ENCODE measurements at places on chromosomes 4 and X.

DNA sequence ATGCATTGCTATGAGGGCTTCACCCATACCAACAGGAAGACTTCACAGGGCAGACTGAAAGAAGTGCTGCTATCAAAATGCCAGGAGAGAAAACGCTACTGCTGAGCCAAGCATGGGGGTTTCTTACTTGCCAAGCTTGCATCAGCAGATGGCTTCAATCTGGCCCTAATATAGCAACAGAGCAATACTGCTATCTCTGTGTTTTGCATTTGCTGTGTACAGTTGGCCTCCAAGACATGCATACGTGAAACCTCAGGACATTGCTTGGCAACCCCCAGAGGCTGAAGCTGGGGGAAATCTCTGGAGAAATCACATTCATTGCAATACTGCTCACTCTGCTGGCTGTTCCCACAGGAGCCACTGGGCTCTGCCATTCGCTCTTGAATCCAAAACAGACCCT lies 127.2 kb upstream of the GPC4 start:
- peak; percentile 37 for DNase-seq

DNA sequence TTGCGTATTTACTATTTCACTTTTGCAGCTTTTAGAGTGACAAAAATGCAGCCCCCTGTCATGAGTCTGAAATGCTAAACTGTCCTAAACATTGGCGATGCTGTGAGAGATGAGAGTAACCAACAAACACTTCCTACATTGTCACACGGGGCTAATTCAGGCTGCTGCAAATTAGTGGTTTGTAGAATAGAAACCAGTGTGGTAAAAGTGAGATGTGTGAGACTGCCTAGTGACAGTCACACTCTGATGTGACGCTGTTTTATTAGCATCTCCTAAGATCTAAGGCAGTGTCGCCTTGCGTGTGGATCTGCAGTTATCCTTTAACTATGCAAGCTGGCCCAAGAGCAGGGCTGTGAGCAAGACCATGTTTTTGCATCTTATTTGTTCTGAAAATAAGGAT lies 800.2 kb upstream of the TENM3 start:
- no peak for DNase-seq

DNA sequence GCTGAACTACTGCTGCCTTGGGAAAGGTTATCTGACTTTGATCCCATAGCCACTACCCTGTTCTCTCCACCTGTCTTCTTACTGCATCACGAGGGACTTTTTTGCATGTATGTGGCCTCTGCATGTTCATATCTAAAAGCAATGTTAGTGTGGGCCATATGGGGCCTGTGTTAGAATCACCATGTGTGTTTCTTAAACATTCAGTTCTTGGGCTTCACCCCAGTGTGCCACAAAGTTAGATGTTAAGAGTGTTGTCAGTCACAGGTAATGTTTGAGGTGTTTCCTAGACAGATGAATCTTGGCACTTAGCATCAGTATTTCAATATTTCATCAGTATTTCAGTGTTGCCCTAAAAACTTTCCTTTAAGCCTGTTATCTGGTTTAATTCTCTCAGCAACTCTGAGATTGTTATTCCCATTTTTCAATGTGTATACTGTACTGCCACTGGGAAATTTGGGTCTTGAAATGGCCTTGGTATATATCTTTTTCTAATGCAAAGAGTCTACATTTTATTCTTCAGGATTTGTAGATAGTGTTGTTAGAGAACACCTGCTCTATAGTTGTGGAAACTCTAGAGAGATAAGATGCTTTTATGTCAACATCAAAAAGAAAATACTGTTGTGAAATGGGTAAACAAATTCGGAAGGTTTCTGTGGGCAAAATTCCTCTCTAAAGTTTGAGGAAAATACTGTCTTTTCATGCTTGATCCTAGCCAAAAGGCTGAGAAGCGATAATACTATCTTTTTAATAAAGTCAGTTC lies 259.7 kb downstream of the BMPR1B start:
- no peak for DNase-seq

- no peak for DNase-seq
Observed at GRCh38 chr4:67342291-67342690, 203.0 kb downstream of the CENPC start.

GRCh38 chr4:90542216-90542615 lies 415.0 kb downstream of the CCSER1 start:
- no peak for DNase-seq

- DNase-seq, result no peak
Observed at GRCh38 chrX:56232221-56233082, at the start of gene KLF8. KLF8 (plus strand) TSS chrX:56232356; CDS start chrX:56233335, 979 bp downstream.

GRCh38 chr4:123073650-123074049 lies 151.3 kb upstream of the NUDT6 start:
- no peak for DNase-seq

- DNase-seq, result peak; percentile 28
Observed at GRCh38 chr4:183328832-183329231, 6.6 kb upstream of the CLDN24 start.

GRCh38 chr4:58776627-58777026 lies 1666.4 kb upstream of the IGFBP7 start:
- peak; percentile 89 for DNase-seq

- DNase-seq, result peak; percentile 82
Observed at GRCh38 chrX:2552621-2553201, 51.9 kb upstream of the DHRSX start.

DNA sequence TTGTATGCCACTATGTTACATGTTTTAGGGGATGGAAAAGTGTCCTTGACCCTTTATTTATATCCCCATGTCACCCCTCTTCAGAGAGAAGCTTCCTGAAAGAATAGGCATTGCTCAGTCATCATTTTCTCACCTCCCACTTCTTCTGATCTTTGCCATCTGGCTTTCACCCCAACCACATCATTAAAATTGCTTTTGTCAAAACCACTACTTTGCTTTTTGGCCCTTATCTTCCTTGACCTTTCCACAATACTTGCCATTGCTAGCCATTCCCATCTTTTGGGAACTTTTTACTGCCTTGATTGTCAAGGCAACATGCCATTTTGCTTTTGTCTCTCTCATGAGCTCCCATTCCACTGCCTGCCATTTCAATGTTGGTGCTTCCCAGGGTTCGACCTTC lies 14.9 kb upstream of the FAM9B start:
- no peak for DNase-seq

- DNase-seq, result peak; percentile 43
Observed at GRCh38 chr4:124322234-124323065, 390.1 kb downstream of the ANKRD50 start.

GRCh38 chr4:1321486-1321885 lies 25.5 kb upstream of the UVSSA start:
- DNase-seq, result no peak

DNA sequence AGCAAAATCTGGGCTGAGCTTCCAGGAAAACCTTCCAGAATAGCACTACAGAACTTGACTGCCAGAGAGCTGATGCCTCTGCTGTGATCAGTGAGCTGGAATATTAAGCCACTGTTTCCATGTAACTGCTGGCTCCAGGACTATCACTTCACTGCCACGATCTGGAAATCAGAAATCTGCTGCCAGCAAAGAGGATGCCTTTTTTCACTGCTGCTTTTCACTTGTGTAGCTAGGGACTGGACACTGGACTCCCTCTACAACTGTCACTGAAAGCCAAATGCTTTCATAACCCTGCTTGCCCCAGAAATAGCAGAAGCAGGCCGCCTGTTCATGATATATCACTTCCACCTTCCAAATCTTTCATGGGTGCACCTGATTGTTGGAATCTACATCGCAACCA lies 9.4 kb upstream of the AP1S2 start:
- no peak for DNase-seq

- DNase-seq, result peak; percentile 10
Observed at GRCh38 chrX:81377329-81377728, 175.4 kb downstream of the SH3BGRL start.

DNA sequence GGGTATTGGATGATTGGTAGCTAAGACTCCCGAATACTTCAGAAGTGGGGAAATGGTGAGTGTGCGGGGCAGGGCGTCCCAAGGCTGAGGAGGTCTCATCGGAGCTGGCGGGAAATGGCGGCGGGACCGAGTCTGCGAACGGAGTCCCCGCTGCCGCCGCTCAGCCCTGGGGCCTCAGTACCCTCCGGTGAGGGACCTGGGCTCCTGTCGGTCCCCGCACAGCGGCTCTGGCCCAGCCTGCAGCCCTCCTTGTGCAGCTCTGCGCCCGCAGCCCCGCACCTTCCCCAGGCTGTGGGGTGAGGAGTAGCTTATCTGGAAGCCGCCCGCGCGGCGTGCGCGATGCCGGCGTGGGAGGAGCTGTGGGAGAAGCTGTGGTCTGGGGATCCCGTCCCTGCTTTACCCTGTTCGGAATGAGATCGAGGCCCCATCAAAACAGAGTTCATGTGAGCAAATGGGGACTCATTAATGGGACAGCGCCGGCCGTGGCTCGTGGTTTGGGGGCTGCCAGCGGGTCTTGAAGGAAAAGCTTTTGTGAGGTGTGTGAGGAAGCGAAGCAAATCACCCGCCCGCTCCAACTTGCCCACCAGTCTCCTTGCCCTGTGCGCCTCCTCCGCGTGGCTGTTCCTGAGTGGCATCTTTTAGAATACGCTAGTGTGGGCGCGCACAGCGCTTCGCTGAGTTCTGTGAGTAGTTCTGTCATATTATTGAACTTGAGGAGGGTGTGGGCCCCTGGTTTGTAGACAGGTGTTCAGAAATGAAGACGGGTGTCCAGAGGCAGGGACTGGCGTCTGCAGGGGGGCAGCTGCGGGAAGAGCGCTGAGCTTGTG lies 531 bp downstream of the ZNF141 start:
- peak; percentile 29 for DNase-seq

DNA sequence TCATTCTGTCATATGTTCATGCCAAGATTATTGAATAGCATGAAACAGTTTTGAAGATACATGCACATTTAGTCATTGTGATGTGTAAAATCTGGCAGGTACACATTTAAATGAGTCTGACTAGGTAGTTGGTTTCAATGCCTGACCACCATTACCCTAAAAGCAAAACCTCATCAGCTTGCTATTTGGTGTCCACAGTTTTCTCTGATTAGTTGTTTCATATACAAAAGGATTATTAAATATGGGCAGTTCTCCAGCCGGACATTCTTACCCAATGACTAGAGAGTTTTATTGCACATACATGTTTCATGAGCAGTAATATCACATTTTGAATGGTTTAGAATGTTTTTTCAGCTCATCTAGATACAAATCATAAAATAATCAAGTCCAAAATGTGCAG lies 23.7 kb downstream of the DCHS2 start:
- peak; percentile 55 for DNase-seq

GRCh38 chr4:79904331-79904730 lies 168.7 kb downstream of the ANTXR2 start:
- DNase-seq, result no peak

DNA sequence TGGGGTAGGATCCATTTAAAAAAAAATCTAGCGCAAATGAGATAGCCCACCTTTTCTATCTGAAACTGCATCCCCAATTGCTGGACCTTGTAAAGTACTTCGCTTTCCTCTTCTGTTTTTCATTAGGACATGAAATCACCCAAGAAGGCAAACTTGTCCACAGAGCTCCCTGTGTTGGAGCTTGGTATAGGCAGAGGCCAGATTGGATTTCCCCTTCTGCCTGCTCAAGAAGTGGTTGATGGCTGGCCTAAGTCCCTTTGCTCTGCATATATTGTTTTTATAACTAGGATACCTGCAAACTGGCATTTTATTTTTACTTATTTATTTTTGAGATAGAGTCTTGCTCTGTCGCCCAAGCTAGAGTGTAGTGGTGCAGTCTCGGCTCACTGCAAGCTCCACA lies 28.4 kb downstream of the RNF4 start:
- DNase-seq, result no peak

- DNase-seq, result no peak
Observed at GRCh38 chrX:65928522-65928921, 111.4 kb downstream of the VSIG4 start.

DNA sequence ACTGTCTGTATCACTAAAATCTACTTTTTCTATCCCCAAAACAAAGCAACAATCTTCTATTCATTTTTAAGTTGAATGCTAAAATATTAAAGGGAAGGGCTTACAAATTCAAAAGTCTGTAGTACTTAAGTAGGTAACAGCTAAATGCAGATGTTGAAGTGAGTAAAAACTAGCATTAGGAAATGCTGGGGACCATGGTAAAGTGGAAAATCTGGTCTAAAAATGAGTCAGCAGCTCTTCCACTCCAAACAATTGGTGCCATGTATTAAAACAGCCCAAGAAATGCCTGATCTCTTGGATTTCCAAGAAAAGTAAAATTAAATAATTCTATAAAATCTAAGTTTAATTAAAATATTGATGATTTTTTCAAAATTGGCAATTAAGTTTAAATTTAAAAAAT lies 73.3 kb upstream of the PPP3CA start:
- DNase-seq, result no peak

DNA sequence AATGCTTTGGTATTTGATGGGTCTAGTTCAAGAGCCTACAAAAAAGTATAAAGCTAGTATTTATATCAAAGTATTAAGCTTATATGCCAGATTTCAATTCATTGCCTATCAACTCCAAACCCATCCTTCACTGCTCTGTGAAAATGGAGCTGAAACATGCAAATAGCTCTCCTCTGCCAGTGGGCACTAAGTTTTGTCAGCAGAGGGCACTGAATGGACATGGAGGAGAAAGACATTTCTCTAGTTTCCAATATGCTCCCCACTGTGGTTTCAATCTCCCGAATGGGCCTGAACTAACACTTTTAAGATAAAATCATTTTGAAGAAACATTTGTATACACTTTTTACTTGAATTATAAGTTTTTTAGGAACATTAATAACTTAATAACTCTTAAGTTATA lies 12.4 kb downstream of the PPID start:
- peak; percentile 9 for DNase-seq

- DNase-seq, result no peak
Observed at GRCh38 chrX:83469551-83469950, 38.5 kb upstream of the POU3F4 start.

DNA sequence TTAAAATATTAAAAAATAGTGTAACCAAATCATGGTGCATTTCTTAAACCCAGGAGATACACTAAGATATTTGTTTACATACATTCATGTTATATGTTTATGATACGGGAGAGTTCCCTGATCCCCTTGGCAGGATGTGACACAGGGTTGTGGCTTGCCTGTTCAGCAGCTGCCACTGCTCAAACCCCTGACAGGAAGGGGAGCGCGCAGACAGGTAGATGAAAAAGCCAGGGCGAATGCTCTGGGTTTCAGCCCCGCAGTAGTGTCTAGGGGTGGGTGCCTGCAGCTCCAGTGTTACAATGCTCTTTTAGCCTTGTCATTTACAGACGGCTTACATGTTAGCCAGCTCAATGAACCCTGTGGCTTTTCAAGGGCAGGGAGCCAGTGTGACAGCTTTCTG lies 1343.8 kb upstream of the IGFBP7 start:
- DNase-seq, result no peak

GRCh38 chr4:109729117-109729717 lies 653 bp downstream of the PLA2G12A start:
- DNase-seq, result no peak

GRCh38 chrX:130216320-130216719 lies 44.6 kb downstream of the RAB33A start:
- DNase-seq, result no peak
